ENCODE measurements at places on chromosomes 3 and 15.

DNA sequence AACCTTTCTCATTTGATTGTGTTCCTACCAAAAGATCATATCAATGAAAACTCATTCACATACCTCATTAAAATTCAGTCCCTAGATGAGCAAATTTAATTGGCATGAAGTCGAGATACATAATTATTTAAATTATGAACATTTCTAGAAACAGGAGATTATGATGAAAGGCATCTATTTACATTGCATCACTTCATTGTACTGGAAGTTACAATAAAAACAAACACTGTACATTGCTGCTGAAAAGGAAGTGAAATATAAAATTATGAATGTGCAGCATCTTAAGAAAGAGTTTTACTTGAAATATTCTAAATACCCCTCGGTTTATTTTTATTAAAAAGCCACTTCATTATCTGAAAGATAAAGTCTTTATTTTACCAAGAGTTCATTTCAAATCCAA is 163.4 kb upstream of the ZNF385D start:
- no peak for DNase-seq

- no peak for DNase-seq
These were observed 214.2 kb downstream of the IL20RB start for GRCh38 chr3:137171834-137172603.

DNA sequence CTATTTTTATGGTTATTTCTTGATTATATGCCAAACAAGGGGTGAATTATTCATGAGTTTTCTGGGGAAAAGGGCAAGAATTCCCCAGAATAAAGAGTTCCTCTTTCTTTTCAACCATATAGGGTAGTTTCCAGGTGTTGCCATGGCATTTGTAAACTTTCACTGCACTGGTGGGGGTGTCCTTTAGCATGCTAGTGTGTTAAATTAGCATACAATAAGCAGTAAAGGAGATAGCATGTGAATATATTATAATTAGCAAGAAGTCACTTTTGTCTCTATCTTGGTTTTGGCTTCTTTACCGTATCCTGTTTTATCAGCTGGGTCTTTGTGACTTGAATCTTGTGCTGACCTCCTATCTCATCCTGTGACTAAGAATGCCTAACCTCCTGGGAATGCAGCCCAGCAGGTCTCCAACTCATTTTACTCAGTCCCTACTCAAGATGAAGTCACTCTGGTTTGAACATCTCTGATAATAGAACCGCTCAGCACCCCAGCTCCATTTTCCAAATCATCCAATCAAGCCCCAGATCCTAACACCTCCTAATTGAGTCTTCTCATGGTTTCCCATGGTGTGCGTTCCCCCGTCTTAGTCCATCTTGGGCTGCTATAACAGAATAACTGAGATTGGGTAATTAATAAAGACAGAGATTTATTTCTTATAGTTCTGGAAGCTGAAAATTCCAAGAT is 3.4 kb upstream of the SELENOT start:
- DNase-seq: peak; percentile 89

GRCh38 chr3:187929112-187929816 is 184.0 kb upstream of the BCL6 start:
- DNase-seq: no peak

DNA sequence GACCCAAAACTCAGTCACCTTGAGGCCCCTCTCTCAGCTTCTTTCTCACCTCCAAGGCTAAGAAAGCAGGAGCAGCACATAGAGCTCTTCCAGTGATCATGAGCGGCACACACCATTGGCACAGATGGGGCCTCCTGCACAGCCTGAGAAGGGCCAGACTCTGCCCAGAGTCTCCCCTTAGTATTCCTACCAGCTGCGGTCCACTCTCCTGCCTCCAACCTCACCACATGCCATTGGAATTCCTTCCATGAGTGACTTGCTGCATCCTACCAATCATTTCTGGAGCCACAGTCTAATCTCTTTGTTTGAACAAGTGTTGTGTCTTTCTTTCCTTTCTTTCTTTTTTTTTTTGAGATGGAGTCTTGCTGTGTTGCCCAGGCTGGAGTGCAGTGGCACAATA is 39.3 kb downstream of the CDCP1 start:
- peak; percentile 32 for DNase-seq
